ENCODE measurements at places on chromosomes 3 and 15. TPM values are rescaled to one million over a fixed set of nuclear protein-coding genes. Genes with fewer than 3 reads are reported as not detected.

Gene FSTL1
- total RNA-seq = 942 TPM

Gene CCDC33
- total RNA-seq = not detected

Gene GABRR3
- not detected for total RNA-seq

Gene CCDC39
- total RNA-seq = not detected

Gene GHRL
- 2.9 TPM for total RNA-seq

- no peak for DNase-seq
- H3K4me1 ChIP-seq = no peaks in the 10 kb centered on the region
- no peaks in the 10 kb centered on the region for H3K36me3 ChIP-seq
- no peak overlapping the region for H3K27ac ChIP-seq
- no peak overlapping the region for H3K4me3 ChIP-seq
Measured at GRCh38 chr3:139634111-139634635, 43.6 kb downstream of the NMNAT3 start.

GRCh38 chr3:43770426-43771103 lies 79.8 kb downstream of the ABHD5 start:
- no peaks in the 10 kb centered on the region for H3K27me3 ChIP-seq
- H3K36me3 ChIP-seq = no peaks in the 10 kb centered on the region
- H3K4me3 ChIP-seq = no peak overlapping the region
- DNase-seq = peak; percentile 48

DNA sequence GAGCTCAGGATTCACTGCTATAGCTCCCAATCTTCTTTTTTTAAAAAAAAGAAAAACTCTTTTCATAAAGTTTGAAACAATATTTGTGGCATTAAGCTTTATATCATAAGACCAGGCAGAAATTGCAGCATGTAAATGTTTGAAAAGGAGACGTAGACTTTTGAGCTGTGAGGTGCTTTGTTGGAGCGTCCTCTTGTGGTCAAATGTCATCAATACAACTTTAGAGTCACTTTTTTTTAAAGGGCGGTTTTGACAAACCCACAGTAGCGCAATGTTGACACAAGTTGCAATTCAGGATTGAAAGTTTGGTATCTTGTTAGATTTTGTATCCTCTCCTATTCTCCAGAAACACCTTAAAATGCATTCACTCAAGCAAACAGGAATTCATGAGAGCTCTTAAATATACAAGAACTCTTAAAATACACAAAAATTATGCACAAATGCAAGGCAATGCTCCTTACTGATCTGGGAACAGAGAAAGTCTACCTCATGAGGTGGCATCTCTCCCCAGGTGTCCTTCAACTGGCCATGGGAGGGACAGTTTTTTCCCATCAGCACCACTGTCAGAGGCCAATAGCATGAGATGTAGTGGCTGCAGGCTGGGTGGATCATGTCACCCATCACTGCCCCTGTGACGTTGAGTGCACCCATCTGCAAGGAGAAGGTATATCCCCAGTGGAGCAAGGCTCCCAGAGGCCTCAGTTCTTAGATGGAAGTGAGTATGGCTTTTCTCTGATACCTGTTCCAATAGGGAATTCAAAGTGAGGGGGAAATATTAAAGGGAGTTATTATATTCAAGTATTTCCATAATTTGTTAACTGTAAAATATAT lies 70.7 kb downstream of the ANXA2 start:
- no peaks in the 10 kb centered on the region for H3K27me3 ChIP-seq
- no peaks in the 10 kb centered on the region for H3K36me3 ChIP-seq
- no peak overlapping the region for H3K4me3 ChIP-seq
- DNase-seq = no peak
- H3K27ac ChIP-seq = no peak overlapping the region

DNA sequence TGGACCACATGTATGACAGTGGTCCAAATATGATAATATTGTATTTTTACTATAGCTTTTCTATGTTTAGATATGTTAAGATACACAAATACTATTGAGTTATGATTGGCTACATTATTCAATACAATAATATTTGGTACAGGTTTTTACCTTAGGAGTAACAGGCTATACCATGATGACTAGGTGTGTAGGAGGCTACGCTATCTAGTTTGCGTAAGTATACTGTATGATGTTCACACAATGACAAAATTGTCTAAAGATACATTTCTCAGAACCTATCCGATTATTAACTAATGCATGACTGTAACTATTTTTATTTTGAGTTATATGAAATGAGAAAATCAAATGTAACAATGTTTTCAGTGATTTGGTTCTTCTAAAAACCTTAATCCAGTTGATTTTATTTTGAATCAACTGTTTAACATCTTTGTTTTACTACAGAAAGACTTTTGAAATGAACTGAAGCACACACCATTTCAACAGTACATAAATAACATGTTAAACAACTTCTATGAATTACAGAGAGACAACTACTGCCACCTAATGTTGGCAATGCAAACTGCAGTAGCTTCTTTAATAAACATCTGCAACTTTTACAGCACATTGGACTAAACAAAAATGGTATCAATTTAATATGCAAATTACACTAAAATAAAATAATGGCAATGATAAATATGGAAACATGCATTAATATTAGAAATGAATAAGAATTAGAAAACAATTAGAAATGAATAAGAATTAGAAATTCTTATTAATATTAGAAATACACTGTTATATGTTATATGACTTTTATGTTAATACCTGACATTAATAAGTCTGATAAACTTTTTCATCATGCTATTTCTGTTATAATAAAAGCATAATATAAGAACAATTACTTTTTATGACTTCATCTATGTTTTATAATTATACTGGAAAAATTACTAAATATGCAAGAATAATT lies 255.7 kb downstream of the MBNL1 start:
- no peak overlapping the region for H3K27ac ChIP-seq
- no peaks in the 10 kb centered on the region for H3K36me3 ChIP-seq

DNA sequence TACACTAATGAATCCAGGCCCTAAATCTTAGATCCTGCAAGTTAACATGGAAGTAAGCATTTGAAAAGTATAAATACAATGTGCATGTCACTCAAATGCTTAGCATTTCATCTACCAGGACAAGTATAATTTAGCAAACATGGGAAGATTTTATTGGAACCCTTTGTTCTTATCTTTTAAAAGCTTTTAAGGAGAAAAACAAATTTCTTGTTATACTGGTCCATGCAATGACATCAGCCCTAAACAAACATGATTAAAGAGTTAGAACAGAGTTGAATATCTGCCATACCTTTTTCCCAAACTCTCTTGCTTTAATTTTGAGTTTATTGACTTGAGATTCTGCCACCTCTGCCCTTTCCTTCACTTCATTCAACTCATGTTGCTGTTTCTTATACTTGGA lies 87.0 kb downstream of the HHLA2 start:
- DNase-seq = no peak
- no peaks in the 10 kb centered on the region for H3K4me1 ChIP-seq
- no peaks in the 10 kb centered on the region for H3K36me3 ChIP-seq
- no peak overlapping the region for H3K4me3 ChIP-seq

GRCh38 chr3:133746712-133747066 lies 496 bp downstream of the TF start:
- peaks cover 12% of the 10 kb centered on the region for H3K27me3 ChIP-seq
- peak overlapping the region; percentile 31 for H3K4me3 ChIP-seq
- peaks cover 3% of the 10 kb centered on the region for H3K4me1 ChIP-seq
- H3K27ac ChIP-seq = no peak overlapping the region
- no peak for DNase-seq

DNA sequence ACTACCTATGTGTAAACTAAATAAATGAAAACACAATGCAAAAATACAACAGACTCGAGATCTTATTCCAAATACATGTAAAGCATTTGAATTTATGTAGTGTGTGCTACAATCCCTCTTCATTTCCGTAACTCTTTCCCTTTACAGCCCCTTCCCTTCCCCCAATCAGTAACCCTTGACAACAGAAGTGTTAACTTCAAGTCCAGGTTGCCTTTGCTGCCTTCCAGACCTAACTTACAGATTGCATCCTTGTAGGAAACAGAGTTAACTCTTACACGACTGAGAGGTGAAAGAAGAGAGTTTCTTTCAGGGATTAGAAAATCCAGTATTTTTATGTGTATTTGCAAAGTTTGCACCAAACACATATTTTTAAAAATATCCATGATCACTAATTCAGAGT lies 1.4 kb upstream of the ROBO1 start:
- H3K4me1 ChIP-seq = peaks cover 24% of the 10 kb centered on the region
- no peak overlapping the region for H3K27ac ChIP-seq
- peaks cover 17% of the 10 kb centered on the region for H3K27me3 ChIP-seq
- no peaks in the 10 kb centered on the region for H3K36me3 ChIP-seq

GRCh38 chr3:169475978-169476698 lies 187.4 kb downstream of the MECOM start:
- H3K4me3 ChIP-seq = no peak overlapping the region
- no peaks in the 10 kb centered on the region for H3K36me3 ChIP-seq
- H3K4me1 ChIP-seq = no peaks in the 10 kb centered on the region
- no peak for DNase-seq
- no peak overlapping the region for H3K27ac ChIP-seq
- H3K27me3 ChIP-seq = no peaks in the 10 kb centered on the region

- H3K27me3 ChIP-seq = no peaks in the 10 kb centered on the region
- no peak overlapping the region for H3K4me3 ChIP-seq
- H3K36me3 ChIP-seq = no peaks in the 10 kb centered on the region
- no peak for DNase-seq
- no peak overlapping the region for H3K27ac ChIP-seq
Measured at GRCh38 chr3:48501196-48501595, 2.8 kb downstream of the SHISA5 start.

GRCh38 chr3:167976516-167977361 lies 119.0 kb downstream of the GOLIM4 start:
- no peaks in the 10 kb centered on the region for H3K27me3 ChIP-seq
- H3K27ac ChIP-seq = no peak overlapping the region
- no peaks in the 10 kb centered on the region for H3K4me1 ChIP-seq
- H3K36me3 ChIP-seq = no peaks in the 10 kb centered on the region

GRCh38 chr3:7385635-7386034 lies 524.7 kb downstream of the GRM7 start:
- H3K4me1 ChIP-seq = no peaks in the 10 kb centered on the region
- H3K27ac ChIP-seq = no peak overlapping the region
- DNase-seq = no peak
- H3K4me3 ChIP-seq = no peak overlapping the region
- no peaks in the 10 kb centered on the region for H3K27me3 ChIP-seq
- no peaks in the 10 kb centered on the region for H3K36me3 ChIP-seq
